ENCODE measurements at places on chromosomes 13 and 19.

DNA sequence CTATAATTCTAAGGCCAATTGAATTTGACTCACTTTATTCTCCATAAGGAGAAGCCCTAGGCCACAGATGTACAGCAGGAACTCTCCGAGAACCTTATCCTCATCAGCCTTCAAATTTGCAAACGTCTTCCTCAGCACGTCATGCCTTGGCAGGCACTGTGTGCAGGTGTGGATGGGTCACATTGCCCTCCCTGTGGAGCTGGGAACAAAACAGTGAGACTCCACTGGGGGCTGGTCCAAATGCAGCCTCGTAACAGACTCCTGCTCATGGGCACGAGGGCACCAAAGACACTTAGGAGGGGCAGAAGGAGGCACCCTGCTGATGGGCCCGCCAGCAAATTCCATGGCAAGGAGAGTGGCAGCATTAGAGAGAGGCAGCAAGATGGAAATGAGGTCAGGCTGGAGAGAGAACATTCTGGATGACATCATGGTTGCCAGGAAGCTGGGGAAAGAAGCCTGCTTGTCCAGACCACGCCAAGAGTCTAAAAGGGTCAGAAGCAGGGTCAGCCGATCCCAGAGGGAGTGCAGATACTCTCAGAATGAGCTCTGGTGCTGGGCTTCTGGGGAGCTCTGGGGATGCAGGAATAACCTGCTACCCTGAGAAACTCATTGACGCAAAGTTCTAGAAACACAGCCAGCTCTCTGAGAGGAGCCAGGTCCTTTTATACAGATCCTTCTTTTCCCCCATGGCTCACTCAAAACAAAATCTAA, 242.2 kb downstream of the B3GLCT start:
- DNase-seq: no peak

GRCh38 chr19:57033576-57033975, 86.2 kb upstream of the USP29 start:
- DNase-seq: no peak

DNA sequence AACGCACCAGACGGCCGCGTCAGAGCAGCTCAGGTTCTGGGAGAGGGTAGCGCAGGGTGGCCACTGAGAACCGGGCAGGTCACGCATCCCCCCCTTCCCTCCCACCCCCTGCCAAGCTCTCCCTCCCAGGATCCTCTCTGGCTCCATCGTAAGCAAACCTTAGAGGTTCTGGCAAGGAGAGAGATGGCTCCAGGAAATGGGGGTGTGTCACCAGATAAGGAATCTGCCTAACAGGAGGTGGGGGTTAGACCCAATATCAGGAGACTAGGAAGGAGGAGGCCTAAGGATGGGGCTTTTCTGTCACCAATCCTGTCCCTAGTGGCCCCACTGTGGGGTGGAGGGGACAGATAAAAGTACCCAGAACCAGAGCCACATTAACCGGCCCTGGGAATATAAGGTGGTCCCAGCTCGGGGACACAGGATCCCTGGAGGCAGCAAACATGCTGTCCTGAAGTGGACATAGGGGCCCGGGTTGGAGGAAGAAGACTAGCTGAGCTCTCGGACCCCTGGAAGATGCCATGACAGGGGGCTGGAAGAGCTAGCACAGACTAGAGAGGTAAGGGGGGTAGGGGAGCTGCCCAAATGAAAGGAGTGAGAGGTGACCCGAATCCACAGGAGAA, 1.9 kb downstream of the PPP1R12C start:
- DNase-seq: no peak

GRCh38 chr19:28569132-28570131, 643.5 kb downstream of the UQCRFS1 start:
- no peak for DNase-seq

DNA sequence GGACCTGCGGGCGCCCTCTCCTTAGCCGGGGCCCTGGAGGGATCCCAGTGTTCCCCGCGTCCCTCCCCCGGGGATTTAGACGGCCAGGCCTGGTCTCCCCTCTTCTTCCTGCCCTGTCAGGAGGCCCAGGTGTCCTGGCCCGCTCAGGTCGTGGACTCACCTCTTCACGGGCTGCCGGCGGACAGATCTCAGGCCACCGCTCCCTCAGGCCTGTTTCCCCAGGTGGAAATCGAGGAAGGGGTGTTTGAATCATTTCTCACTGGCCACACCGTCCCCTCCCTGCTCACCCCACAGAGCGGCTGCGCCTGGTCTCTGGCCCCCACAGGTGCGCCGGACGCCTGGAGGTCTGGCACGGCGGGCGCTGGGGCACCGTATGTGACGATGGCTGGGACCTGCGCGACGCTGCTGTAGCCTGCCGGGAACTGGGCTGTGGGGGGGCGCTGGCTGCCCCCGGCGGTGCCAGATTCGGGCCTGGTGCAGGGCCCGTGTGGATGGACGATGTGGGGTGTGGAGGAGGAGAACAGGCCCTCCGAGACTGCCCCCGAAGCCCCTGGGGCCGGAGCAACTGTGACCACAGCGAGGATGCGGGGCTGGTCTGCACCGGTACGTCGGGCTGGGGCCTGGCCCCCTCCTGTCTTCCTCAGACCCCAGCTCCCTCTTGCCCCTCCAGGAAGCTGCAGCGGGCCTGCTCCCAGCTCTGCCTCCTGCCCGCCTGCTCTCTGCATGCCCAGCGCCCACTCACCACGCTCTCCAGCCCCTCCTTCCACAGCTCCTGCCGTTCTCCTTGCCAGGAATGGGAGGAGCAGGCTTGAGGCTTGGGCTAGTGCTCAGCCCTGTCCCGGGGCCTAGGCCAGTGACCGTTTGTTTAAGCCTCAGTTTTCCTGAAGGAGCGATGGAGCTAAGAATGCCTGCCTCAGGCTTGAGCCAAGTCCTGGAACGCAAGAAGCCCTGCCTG, 2.5 kb downstream of the SSC5D start:
- no peak for DNase-seq

DNA sequence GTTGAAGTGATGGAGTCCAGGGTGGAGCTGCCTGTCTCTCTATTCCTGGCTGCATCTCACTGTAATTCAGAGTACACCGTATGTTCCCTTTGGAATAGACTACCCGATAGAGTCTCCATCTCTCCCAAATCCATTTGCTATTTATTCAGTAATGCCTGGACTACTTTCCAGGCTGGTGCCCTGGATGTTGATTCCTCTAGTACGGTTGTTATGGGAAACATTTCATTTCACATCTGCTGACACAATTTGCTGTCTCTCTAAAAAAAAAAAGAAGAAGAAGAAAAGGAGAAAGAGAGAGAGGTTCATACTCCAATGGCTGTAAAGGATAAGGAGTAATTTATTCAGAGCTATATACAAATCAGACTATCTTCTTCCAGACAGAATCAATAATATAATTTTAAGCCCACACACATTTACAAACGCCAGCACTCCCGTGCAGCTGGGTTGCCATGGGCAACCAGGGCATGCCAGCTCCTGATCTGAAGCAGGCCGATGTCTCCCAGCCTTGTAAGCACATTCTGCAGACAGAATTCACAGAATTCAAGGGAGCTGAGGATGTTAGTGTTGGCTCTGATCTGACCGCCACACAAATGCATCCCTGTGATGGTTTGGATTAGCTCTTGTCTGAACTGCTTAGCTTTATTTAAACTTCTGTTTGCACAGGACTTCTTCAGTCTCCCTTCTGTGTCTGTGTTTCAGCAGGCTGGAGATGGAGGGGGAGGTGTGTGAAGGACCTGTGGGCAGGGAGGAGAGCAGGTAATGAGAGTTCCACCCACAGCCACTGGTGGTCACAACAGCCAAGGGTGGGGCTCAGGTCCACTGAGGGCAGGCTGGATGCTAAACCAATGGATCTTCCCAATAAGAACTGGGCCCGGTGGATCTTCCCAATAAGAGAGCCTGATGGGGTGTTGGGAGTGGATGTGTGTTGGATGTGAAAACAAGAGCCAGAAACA, 66.0 kb downstream of the TEX26 start:
- no peak for DNase-seq

DNA sequence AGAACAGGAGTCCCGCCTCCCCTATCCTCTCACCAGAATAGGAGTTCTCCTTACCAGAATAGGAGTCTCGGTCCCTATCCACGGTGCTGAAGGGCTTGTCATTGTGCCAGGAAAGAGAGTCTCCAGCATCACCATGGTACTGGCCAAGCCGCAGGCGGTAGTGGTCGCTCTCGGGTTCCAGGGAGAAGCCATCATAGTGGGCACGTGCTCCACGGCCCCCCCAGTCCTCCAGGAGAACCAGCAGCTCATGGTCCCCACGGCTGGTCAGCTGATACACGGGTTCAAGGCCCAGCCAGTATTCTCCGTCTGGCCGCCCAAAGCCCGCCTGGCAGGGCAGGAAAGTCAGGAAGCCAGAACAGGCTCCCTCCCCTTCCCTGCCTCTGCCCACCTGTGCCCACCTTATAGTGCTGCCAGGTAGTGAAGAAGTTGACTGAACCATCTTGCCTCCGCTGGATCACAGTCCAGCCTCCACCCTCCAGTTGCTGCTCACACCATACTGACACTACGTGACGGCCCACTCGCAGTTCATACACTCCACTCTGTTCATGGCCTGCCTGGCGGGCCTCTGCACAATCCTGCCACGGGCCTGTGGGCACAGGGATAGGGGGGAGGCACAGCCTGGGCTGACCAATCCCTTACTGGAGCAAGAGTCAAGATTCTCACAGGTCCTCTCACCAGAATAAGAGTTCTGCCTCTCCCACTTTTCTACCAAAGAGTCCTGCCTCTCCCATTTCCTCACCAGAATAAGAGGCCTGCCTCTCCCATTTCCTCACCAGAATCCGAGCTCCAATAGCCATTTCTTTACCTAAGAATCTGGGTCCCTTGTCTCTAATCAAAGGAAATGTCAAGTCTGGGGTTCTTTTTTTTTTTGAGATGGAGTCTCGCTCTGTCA, 7.4 kb downstream of the SHFL start:
- no peak for DNase-seq

DNA sequence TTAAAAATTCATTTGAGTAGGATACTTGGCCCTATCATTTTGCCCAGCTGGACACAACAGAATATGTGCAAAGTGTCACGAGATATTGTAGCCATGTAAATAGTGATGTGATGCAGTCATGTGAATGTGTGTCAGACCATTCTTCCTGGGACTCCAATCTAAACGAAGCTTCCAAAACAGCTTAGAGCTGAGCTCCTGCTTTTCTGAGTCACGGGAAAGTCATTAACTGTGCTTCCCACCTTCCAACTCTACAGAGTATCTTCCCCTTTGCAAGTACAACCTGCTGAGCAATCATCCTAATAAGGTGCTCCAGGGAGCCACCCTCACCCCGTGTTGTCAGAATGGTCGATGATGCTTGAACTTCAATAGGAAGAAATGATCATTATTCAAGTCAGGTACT, 294.7 kb downstream of the MYO16 start:
- DNase-seq: no peak

DNA sequence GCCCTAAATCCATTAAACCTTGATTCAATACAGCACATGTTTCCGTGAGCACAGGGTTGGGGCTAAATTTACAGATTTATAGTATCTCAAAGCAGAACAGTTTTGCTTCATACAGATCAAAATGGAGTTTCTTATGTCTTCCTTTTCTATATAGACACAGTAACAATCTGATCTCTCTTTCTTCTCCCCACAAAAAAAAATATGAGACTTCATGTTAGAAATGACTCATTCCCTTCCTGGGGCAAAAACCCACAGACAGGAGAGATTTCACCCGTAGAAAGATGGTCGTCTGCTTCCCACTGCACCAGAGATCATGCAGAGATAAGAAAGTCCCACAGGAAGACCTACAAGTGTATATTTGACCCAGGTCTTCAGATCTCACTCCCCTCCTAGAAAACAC, 7.7 kb upstream of the ZNF611 start:
- DNase-seq: no peak

DNA sequence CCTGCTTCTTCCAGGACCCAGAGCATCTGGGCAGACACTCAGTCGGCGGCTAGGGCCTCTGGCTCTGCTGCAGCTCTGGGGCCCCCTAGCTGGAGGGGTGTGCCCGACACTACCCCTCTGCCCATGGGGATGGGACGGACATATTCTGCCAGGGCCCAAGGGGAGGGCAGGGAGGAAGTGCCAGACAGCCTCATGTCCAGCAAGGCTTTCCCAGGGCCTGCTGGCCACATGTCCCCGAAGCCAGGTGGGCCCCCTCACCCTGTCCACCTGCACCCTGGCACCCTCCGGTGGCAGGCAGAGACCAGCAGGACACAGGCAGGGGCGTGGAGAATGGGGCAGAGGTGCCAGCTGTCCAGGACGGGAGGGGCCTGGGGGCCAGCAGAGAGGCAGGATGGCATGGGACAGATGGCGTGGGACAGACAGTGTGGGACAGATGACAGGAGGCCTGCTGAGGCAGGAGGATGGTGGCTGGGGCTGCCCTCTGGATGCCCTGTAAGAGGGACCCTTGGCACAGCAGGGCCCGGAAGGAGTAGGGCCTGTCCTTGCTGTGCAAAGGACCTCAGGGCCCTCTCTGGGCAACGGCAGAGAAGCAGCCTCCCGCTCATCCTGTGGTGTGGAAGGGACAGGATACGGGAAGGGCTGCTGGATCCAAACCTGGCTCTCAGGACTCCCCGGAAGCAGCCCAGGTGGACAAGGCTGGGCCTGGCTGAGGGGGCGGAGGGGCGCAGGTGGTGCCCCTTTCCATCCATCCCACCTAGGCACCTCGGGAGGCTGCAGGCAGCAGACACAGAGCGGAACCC, 29.1 kb downstream of the CEBPG start:
- no peak for DNase-seq

DNA sequence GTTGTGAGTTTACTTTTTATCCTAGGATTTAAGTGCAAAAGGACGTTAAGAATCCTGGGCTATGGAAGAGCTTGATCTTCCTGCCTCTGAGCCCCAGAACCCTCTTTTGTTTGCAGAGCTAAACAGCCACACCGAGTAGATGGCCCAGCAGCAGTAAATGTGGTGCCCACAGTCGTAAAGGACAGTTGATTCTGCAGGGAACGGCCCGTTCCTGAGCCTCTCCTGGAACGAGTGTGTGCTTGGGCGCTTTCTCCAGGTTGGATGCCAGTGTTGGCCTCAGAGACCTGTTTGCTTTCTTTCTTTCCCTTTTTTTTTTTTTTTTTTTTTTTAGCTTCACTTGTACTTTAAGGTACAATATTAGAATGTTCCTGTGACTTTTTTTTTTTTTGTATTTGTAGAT, 41.7 kb downstream of the SPATA13 start:
- DNase-seq: no peak

GRCh38 chr13:22940736-22941135, 240.0 kb upstream of the SGCG start:
- no peak for DNase-seq

DNA sequence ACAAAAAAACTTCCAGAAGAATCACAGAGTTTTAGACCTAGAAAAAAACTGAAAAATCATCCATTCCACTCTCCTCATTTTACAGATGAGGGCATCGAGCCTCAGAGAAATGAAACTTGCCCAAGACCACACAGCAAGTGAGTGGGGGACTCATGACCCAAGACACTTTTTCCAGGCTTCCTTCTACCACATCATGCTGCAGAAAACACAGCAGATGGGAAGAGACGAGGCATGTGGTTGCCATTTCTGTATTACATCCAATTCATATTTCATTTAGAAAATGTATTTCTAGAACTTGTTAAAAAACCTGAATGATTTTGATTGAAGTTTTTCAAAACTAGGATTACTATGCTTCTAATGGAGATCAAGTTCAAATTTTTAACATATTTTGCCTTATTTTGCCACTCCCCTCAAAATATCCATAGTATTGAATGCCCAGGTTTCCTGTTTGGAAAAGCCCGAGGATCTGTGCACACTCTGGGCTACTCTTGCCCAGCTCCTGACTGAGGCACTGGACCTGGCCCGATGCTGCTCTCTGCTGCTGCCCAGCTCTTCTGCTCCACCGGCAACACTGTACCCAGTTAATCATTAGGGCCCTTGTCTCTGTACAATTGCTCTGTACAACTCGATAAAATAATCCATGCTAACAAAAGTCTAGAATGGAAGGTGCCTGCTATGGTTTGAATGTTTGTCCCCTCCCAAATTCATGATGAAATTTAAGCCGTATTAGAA, 157.4 kb downstream of the EFNB2 start:
- no peak for DNase-seq

Data from GM18507 (cell line).